ENCODE measurements at places on chromosomes 3 and 15. TPM values are rescaled to one million over a fixed set of nuclear protein-coding genes. Genes with fewer than 3 reads are reported as not detected.

- H3K27ac ChIP-seq: no peak overlapping the region
- no peak overlapping the region for H3K4me3 ChIP-seq
- no peaks in the 10 kb centered on the region for H3K4me1 ChIP-seq
- no peaks in the 10 kb centered on the region for H3K27me3 ChIP-seq
Observed at GRCh38 chr15:33623010-33623409, 312.2 kb downstream of the RYR3 start.

DNA sequence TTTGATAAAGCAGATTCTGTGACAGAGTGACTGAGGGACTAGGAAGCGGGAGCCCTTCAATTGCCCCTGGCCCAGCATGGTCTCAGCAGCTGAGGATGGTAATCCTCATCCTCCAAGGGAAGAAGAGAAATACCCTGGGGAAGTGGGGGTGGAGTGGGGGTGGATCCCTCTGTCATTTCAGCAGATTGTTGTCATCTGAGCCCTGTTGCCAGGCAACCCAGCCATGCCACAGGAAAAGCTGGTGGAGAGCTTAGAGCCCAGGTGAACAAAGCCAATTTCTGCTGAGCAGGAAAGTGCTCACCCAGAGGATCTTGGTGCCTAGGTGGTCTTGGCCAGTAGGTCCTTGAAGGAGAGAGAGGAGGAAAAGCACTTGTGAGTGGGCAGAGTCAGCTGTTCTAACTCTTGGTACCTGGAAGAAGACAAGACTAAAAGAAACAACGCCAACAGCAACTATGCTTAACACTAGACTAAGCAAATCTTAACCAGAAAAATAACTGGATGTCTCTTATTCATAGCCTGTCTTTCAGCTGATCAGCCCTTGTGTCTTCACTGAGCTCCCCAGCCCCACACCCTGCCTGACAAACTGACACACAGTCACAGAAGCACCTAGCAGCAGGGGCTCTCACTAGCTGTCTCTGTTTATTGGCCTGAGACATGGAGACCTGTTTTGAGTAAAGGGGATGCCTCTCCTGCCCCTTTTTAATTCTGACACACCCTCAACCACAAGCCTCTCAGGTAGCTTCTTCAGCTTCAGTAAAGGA lies 40.1 kb upstream of the DCLK3 start:
- DNase-seq: no peak
- H3K36me3 ChIP-seq: no peaks in the 10 kb centered on the region
- peaks cover 5% of the 10 kb centered on the region for H3K4me1 ChIP-seq
- H3K4me3 ChIP-seq: no peak overlapping the region

DNA sequence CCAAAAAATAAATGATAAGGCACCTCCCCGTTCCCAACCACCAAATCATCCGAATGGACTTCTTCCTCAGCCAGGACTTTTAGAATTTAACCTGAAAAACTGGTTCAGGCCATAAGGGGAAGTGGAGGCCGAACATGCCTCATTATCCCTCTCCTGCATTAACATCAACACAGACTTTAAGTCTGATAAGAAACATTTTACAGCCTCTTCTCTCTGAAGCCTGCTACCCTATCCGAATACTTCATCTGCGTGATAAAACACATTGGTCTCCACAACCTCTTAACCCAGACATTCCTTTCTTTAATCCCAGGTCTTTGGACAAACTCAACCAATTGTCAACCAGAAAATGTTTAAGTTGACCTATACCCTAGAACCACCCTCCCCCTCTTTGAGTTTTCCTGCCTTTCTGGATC lies 850 bp upstream of the SLC41A3 start:
- H3K4me1 ChIP-seq: no peaks in the 10 kb centered on the region
- peak overlapping the region; percentile 89 for H3K4me3 ChIP-seq
- H3K27ac ChIP-seq: no peak overlapping the region
- no peaks in the 10 kb centered on the region for H3K36me3 ChIP-seq
- no peak for DNase-seq
- H3K27me3 ChIP-seq: no peaks in the 10 kb centered on the region

DNA sequence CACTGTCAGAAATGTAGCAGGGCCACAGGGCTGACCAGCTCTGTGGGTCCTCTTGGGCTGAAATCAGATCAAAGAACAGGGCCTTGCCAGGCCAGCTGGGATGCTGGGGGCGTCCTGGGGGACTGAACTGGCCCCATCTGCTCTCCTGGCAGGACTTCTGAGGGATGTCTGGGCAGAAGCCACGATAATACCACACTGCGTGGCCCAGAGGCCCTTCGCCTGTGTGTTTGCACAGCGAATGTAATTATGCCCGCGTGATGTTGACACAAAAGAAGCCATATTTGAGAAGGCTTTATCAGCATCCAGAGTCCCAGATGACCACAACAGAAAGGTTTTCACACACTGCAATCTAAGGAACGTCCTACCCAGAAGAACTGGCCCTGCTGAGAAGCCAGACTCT lies 174.0 kb downstream of the RAB11A start:
- peak overlapping the region; percentile 43 for H3K27ac ChIP-seq
- no peak overlapping the region for H3K4me3 ChIP-seq
- DNase-seq: no peak
- no peaks in the 10 kb centered on the region for H3K36me3 ChIP-seq
- peaks cover 42% of the 10 kb centered on the region for H3K4me1 ChIP-seq
- no peaks in the 10 kb centered on the region for H3K27me3 ChIP-seq

DNA sequence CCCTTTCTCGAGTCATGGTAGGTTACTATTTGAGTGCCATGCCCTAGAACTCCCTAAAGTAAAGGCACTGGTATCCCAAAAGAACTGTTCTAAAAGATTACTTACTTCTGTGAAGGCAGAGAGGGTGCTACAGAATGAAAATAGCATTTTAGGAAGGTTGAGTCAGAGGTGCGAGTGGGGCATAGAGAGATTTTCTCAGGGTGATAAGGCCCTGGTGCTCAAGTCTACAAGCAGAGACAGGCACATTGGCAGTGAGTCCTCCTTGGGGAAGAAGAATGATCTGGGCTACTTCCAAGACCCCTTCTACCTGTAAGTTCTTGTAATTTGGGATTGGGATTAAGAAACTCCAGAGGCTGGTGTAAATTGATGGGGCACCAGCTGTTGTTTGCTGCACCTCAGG lies 96.7 kb downstream of the AKAP13 start:
- no peak for DNase-seq
- H3K4me1 ChIP-seq: peaks cover 7% of the 10 kb centered on the region
- H3K4me3 ChIP-seq: no peak overlapping the region
- no peaks in the 10 kb centered on the region for H3K36me3 ChIP-seq
- H3K27me3 ChIP-seq: no peaks in the 10 kb centered on the region
- H3K27ac ChIP-seq: no peak overlapping the region

GRCh38 chr3:28677581-28677980 lies 329.0 kb upstream of the AZI2 start:
- no peak overlapping the region for H3K4me3 ChIP-seq
- no peak for DNase-seq
- no peaks in the 10 kb centered on the region for H3K36me3 ChIP-seq
- H3K4me1 ChIP-seq: peaks cover 11% of the 10 kb centered on the region
- no peaks in the 10 kb centered on the region for H3K27me3 ChIP-seq

DNA sequence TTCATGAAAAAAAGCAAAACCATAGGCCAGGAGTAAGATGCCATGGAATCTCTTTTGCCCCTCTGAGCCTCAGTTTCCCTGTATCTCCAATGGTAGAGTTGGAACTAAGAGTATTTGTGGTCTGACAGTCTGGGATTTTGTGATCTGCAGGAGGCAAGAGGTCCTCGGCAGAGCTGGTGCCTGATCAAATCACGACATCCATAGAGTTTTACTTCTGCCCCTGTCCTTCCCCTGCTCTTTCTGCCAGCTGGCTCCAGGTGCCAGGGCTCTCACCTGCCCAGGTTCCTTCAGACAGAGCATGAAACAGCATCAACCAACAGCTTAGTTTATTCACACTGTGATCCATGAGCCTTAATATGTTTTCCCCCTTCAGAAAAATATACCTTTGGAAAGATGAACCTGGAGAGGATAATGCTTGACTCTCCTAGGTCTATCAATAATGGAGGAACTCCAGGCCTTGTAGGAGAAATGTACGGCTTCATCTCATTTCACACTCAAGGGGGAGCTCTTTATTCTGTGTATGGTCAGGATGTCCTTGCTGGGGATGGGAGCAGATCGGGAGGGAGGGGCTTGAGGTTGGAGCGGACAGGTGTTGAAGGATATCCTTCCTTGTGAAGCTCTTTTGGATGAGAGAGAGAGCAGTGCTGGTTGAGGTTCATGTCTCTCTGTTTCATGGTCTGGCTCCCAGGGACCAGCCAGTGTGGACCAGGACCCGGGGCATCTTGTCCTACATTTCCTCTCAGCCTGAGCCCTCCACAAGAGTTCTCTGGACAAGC lies 309.9 kb downstream of the RPLP1 start:
- DNase-seq: no peak
- no peak overlapping the region for H3K27ac ChIP-seq
- no peaks in the 10 kb centered on the region for H3K36me3 ChIP-seq
- no peaks in the 10 kb centered on the region for H3K4me1 ChIP-seq

GRCh38 chr3:102224171-102224570 lies 210.6 kb upstream of the ZPLD1 start:
- H3K4me3 ChIP-seq: no peak overlapping the region
- H3K27ac ChIP-seq: no peak overlapping the region
- H3K27me3 ChIP-seq: no peaks in the 10 kb centered on the region
- no peaks in the 10 kb centered on the region for H3K4me1 ChIP-seq

DNA sequence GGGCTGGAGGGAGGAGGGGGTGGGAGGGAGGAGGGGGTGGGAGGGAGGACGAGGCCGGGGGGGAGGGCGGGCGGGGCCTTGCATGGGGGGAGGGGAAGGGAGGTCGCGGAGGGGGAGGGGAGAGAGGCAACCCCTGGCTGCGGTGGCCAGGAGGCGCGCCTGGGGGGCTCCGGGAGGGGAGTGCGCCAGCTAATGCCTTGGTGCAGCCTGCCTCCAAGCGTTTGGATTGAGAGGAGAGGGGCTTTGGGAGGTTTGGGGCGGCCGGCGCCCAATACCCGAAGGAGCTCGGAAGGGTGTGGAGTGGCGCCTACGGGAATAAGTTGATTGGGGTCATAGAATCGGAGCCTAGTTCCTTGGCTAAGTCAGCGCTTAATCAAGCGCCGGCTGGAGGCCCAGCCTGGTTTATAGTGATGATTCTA lies 557 bp downstream of the TFG start:
- peaks cover 1% of the 10 kb centered on the region for H3K27me3 ChIP-seq
- no peaks in the 10 kb centered on the region for H3K4me1 ChIP-seq
- peak; percentile 66 for DNase-seq
- peak overlapping the region; percentile 68 for H3K27ac ChIP-seq

DNA sequence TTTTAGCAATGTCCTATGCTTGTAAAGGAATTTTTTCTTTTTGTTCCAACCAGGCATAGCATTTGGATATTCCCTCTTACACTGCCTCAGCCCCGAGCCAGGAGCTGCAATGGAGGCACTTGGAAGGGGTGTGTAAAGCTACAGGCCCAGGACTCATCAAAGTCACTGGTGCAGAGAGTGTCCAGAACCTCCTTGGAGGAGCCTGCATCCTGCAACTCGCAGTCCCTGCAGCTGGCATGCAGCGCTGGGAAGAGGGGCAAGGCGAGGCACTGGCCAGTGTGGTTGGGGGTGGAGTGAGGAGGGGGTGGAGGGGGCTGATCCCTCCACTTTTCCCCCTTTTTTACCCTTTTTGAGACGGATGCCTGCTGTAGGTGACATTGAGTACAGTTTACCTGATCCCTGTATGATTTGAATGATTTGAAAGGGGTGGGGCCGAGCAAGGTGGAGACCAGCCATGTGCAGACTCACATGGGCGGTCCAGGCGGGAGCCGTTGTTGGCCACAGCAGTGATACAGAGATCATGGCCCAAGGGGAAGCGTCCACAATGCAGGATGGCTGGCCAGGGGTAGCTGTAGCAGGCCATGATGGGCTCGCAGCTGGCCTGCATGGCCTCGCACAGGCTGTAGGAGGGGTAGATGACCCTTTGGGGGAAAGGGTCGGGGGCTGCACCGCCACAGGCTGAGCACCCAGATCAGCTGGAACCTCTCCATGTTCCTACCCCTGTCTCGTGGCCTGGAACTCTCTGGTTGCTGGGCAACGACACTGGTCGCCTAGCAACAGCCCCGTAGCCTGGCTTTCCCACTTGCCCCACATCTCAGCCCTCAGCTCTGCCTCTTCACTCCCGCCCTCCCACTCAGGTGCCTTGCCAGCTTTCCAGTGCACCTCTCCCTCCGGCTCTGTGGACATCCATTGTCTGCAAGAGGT lies 7.9 kb downstream of the P4HTM start:
- H3K4me1 ChIP-seq: peaks cover 8% of the 10 kb centered on the region
- no peaks in the 10 kb centered on the region for H3K27me3 ChIP-seq
- no peaks in the 10 kb centered on the region for H3K36me3 ChIP-seq
- peak; percentile 63 for DNase-seq

DNA sequence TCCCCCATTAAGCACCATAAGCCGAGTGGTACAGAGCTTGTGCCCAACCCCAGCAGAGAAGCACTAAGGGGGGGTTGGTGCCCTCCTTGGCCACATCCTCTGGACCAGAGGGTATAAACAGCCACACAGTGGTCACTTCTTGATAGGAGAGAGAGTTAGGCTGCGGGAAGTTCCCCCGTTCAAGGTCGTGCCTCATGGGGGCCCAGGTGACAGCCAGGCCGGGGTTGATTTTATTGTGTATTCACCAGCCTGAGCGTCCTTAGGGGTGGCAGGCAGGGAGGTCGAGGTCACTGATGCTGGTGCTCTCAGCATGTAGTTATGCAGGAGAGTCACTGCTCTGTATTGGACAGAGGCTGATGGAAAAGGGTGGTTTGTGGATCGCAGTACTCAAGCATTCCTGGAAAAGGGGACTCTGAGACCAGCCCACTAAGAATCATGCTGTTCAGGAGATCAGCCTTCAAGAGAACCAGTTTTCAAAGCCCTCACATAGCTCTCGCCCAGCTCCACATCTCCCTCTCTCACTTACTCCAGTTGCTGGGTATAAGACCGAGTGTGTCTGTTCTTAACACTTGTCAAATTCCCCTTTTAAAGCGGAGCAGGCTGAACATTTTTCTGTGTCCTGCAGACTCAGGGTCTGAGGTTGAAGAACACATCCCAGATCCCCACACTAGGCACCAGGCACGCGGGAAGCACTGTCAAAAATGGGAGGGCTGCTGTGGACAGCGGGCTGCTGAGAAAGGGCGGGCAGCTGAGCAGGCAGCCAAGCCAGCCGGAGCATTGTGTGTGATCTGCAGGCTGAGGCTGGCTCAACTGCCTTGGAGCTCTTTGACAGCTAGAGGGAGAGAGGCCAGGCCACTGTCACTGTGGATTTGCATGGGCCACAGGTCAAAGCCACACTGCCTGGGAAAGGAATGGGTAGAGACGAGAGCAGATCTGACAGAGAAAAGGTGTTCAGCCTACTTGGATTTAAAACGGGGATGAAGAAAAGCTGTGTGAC lies 279.3 kb upstream of the LRRFIP2 start:
- no peaks in the 10 kb centered on the region for H3K36me3 ChIP-seq
- DNase-seq: no peak
- peaks cover 33% of the 10 kb centered on the region for H3K27me3 ChIP-seq

The EPHB1 gene
- polyA plus RNA-seq: 5.4 TPM

The CPN2 gene
- 0.03 TPM for polyA plus RNA-seq

The OXTR gene
- polyA plus RNA-seq: 0.77 TPM

The PPM1L gene
- polyA plus RNA-seq: 2.8 TPM

The GOLGA8Q gene
- not detected for polyA plus RNA-seq
